ENCODE measurements at places on chromosomes 7 and 10.

DNA sequence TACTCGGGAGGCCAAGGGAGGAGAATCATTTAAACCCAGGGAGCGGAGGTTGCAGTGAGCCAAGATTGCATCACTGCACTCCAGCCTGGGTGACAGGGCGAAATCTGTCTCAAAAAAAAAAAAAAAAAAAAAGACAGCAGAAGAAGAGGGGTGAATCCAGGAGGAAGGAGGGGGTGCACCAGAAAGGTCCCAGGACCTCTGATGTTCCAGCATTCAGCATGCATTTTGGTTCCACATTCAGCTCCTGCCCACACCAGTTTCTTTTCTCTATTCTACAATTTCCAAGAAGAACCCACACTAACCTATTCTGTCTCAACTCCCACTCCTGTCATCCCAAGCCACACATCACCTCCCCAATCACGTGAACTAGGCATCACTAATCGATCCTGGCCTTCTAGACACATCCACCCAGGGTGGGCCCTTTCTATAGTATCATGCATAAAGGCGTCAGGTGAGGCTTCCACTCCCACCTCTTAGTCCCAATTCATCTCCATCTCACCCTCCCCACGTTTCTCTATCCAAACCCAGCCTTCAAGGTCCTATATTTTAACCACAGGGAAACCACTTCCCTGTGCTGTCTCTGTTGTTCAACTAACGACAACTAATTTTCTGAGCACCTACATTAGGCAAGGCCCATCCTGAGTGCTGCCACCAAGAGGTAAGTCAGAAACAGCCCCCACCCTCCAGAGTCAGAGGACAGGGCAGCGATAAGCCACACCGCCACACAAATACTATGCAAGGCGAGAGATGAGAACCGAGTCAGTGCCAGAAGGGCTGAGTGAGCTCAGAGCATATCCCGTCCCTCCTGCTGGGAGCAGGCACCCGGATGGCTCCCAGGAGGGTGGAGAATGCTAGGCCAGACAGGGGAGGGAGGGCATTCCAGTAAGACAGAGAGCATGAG is 2.2 kb downstream of the ANXA11 start:
- DNase-seq, result peak; percentile 79

DNA sequence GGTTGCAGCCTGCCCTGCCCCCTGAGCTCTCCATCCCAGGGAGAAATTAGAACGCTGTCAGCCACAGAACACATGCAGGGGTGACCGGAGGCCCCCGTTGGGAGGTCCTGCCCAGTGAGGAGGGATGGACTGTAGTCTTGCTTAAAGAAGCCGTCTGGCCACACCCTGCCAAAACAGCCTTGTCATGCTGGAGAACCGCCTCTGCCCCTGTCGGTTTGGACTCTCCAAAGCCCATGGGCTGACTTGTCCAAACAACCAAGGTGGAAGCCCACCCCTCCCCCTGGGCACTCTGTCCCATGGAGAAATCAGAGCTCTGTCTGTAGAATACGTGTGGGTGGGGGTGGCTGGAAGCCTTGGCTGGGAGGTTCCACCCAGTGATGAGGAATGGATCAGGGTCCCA is 12.7 kb upstream of the TBATA start:
- no peak for DNase-seq

DNA sequence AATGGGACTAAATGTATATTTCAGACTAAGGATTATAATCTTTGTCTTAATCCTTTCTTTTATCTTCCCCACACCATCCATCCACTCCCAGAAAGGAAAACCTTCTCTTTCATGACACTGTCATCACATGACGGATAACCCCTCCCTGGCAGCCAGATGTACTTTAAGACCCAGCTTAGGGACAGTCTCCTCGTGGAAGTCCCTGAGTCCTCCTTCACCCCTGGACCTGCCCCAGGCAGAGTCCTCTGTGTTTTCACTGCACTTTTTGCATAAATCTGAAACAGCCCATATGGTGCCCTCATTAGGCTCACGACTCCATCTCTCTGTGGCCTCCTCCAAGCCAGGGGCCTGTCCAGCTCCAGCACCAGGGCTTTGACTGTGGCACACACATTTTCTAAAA is 16.0 kb downstream of the NRAP start:
- no peak for DNase-seq

GRCh38 chr7:98178321-98178720 is 32.9 kb upstream of the BHLHA15 start:
- DNase-seq, result no peak

GRCh38 chr10:58731276-58731675 is 218.6 kb downstream of the BICC1 start:
- DNase-seq, result no peak

GRCh38 chr10:131579251-131580071 is 267.9 kb upstream of the TCERG1L start:
- DNase-seq, result no peak

- DNase-seq, result no peak
Measured at GRCh38 chr10:10794791-10795191, 222.9 kb upstream of the CELF2 start.
